DMS153 (cell line): ENCODE measurements at places on chromosomes 6 and 20.

DNA sequence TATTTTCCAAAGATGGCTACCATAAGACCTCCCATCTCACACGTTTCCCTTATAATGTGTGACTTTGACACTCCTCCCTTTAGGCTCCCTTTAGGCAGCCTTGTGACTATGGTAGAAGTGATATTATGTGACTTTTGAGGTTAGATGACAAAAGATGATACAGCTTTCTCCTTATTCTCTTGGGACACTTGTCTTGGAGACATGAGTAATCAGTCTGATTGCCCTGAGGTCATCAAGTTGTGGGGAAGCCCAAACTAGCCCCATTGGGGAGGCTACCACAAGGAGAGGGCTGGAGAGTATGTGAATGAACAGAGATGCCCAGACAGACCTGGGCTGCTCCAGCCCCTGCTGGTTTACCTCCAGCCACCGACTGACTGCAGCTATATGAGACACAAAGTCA, 10.6 kb upstream of the DLK2 start:
- no peak for DNase-seq

GRCh38 chr20:48945840-48946514, 24.5 kb downstream of the ARFGEF2 start:
- DNase-seq, result peak; percentile 48

DNA sequence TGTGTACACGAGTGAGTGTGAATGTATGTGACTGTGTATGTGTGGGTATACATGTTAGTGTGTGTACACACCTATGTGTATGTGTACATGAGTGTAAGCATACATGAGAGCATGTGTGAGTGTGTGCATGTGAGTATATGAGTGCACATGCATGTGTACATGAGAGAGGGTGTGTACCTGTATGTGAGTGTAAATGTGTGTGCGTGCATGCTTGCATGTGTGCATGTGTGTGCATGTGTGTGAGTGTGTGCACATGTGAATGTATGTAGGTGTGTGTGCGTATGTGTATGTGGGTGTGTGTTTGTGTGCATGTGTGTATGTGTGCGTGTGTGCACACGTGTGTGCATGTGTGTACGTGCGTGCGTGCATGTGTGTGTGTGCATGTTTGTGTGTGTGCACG, 183.4 kb downstream of the BMP7 start:
- DNase-seq, result no peak

DNA sequence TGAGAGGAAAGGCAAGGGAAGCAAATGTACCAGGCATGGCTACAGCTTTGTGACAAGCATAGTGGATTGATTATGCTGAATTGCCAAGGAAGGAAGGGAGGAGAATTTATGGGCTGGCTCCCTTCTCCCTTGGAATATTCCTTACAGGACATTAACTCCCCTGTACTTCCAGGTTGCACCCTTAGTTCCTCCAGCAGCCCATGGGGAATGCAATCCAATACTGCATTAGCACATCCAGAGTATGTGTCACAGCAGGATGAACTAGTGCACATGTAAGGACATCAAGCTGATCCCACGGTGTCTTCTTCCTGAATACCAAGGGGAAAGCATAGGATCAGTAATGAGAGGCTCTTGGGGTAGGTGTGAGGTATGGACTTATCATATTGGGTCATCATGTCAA, 390.7 kb upstream of the POU3F2 start:
- no peak for DNase-seq

- DNase-seq, result no peak
These were observed 45.9 kb upstream of the PXDC1 start for GRCh38 chr6:3797231-3798054.

- peak; percentile 27 for DNase-seq
These were observed 27.7 kb upstream of the DTNBP1 start for GRCh38 chr6:15690510-15690909.

DNA sequence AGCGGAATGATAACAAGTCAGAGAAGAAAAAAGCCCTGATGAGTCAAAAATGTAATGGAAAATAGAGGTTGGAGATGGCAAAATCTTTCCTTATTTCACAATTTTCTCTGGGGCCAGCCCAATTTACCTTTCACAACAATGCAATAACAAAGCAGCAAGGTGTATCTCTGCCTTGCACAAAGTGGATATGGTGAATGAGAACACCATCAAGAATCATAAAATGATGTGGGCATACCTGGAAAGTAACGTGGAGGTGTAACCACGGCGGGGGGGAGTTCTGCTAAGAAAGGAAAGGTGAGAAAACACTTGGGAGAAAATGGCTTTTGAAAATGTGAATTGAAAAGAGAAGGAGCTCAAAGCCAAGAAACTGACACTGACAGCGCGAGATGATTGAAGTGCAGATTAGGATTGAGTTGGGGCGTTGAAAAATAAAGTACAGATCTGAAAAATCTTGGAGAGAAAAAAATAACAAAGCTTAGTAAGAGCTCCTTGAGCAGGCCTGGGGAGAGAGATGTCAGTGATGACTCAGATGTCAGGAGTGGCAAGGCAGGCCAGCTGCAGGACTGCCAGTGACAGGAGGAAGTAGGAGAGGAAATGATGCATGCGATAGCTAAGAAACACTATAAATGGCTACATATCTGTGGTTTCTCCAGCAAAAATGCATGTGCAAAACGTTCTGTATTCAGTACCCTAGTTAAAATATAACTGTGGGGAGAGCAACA, 26.2 kb downstream of the ARHGAP18 start:
- peak; percentile 30 for DNase-seq

GRCh38 chr20:22771706-22772105, 187.3 kb upstream of the FOXA2 start:
- no peak for DNase-seq

- DNase-seq, result no peak
These were observed 155.2 kb downstream of the TFAP2A start for GRCh38 chr6:10259671-10260070.

- DNase-seq, result no peak
These were observed 84.7 kb upstream of the SCP2D1 start for GRCh38 chr20:18728870-18729224.

GRCh38 chr6:68639211-68639610, 4.1 kb downstream of the ADGRB3 start:
- no peak for DNase-seq

DNA sequence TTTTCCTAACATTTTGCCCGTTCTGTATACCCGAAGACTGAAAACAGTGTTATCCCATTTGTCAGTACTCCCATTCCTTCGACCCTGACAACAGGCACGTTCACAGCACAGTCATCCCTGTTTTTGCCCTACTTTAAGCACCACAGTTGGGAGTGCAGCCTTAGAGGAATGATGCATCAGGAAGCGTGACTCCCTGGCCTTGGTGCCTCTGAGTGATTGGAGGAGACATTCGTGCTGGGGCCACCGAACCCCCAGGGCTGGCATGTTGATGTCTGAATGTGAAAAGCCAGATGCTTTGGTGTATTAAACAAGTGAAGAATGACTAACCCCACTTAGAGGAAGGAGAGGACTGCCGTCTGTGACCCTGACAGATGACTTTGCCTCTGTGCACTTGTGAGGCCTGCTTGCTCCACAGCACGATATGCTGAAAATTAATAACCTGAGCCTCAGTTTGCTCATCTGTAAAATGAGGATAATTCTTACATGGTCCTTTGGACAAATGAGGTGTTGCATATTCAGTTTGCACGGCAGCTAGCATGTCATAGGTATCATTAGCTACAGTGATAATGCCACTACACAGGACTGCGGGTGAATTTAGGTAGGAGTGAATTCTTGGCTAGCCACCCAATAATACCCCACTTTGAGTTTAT, 36.0 kb downstream of the STK35 start:
- DNase-seq, result no peak

- no peak for DNase-seq
These were observed 474 bp downstream of the TPX2 start for GRCh38 chr20:31739550-31739977.

DNA sequence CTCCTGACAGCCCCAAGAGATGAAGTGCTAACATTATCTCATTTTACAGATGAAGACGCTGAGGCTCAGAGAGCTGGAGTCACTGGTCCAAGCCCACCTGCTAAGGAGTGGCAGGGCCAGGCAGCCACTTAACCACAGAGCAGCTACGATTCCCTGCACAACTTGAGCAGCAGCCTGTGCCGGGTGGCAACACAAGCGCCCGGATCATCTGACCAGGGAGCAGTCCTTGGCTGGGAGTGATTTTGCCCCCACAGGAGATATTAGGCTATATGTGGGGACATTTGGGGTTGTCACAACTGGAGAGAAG, 93.2 kb upstream of the PTPN1 start:
- no peak for DNase-seq

GRCh38 chr20:23153696-23154341, 67.7 kb upstream of the CD93 start:
- DNase-seq, result no peak

GRCh38 chr6:41716516-41717391, 18.7 kb downstream of the TFEB start:
- no peak for DNase-seq

- no peak for DNase-seq
These were observed 675.7 kb upstream of the AGPAT4 start for GRCh38 chr6:161949531-161949930.

DNA sequence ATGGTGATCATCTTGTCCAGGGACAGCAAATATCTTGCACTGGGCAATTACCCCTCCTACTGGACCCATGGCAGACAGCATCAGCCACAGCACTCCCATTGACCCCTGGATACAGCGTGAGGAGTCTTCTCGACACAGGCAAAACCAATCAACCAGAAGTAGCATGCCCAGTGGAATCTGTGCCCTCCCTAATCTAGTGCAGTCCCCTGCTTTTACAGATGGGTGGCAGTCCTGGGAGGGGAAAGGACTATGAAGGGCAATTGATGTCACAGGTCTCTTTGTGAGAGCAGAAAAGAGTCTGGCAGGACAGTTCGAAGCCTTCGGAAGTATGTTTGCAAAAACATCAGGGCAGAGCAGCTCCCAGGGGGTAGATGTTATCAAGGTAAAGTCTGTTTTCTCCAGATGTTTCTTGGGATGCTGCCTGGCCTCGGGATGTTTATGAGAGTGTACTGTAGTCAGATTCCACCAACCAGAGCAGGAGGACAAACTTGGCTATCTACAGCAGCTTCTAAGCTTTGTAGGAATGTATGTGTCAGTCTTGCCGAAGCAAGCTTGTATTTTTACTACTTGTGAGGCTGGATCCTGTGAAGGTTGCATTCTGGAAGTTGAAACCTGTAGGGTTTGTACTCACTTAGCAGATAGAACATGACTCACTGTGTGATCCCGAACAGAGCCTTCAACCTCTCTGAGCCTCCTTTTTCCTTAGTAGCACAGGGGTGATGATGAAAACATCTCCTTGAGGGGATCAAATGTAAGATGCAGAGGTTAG, 63.0 kb upstream of the MYL9 start:
- DNase-seq, result no peak

GRCh38 chr6:160005861-160006540, 37.1 kb downstream of the IGF2R start:
- DNase-seq, result no peak

GRCh38 chr6:152146385-152146784, 338.9 kb downstream of the ESR1 start:
- DNase-seq, result no peak

DNA sequence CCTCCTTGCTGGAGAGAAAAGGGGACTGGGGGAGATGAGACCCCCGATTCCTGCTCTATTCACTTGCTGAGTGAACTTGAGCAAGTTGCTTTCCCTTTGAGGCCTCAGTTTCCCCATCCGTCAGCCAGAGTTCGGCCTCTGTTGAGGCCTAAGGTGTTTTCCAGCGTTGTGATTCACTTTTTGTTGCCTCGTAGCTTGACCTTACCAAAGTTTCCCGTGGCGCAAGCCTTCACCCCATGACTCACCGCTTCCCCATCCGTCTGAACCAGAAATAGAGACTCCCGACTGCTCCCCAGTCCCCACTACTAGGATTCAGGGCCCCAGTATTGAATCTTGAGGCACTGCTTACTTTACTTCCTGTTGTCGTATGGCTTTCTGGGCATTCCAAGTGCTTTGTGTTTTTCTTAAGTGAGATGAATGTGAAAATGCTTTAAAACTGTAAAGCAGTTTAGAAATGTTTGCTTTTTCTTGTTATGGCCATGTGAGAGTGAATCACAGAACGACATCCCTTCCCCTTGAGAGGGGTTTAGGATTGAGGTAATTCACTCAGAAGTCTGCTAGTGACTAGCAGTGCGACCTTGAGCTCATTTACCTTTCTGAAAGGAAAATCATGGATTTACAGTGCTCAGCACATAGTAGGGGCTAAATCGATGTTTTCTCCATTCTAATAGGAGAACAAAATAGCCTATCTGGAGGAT, 1.2 kb downstream of the CHMP4B start:
- DNase-seq, result no peak

DNA sequence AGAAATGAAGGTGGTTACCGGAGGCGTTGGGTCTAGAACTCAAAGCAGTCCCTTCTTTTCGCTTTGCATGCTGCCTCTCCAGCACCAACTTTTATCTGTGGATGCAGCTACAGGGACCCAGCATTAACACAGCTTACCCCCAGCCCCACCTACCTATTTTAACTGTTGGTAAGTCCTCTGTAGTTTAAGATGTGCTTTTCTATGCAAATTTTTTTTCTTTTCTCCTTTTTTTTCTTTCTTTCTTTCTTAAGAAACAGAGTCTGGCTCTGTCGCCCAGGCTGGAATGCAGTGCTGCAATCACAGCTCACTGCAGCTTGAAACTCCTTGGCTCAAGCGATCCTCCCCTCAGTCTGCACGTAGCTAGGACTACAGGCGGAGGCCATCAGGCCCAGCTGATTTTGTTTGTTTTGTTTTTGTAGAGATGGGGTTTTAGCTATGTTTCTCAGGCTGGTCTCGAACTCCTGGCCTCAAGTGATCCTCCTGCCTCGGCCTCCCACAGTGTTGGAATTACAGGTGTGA, 6.5 kb upstream of the USP45 start:
- no peak for DNase-seq

GRCh38 chr20:22248051-22248667, 336.2 kb downstream of the FOXA2 start:
- no peak for DNase-seq

DNA sequence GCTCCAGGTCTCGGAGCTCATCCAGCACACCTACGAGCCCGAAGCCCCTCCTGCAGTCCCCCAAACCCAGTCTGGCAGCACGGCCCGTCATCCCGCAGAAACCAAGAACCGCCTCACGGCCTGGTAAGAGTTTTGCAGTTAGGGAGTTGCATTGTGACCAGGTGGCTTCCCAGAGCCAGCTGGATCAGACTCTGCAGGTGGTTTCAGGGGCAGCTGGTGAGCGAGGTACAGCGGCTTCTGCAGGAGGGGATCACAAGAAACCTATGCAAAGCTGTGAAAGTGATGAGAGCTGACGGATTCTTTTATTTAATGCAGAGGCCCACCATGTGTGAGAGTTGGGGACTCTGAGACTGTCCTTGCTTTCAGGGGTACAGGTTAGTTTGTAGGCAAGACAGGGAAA, 45.9 kb upstream of the SCGN start:
- DNase-seq, result no peak

DNA sequence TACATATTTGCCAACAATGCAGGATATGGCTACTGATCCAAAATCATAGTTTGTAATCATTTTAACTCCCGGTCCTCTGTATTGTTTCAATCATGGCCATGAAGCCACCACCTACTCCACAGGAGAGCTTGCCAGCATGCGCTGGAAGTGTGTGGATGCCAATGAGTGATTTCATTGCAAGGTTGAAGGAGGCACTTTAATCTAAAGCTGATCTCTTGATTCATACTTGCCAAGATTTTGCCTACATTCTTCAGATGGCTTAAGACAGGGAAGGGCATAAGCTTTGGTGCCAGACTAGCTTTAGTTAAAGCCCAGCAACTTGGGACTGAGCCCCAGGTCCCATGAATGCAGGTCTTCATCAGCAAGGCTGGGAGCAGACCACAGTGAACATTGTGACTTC, 58.8 kb downstream of the TPD52L1 start:
- DNase-seq, result no peak
